M059J (cell line): ENCODE measurements at places on chromosomes 3 and 15. TPM values are rescaled to one million over a fixed set of nuclear protein-coding genes. Genes with fewer than 3 reads are reported as not detected.

GRCh38 chr15:70802629-70803028 is 39.3 kb upstream of the UACA start:
- peak; percentile 85 for DNase-seq

GRCh38 chr3:42182555-42182954 is 83.4 kb downstream of the CCK start:
- no peak for DNase-seq

- peak; percentile 19 for DNase-seq
Observed at GRCh38 chr15:79849789-79850188, 47.0 kb downstream of the MTHFS start.

DNA sequence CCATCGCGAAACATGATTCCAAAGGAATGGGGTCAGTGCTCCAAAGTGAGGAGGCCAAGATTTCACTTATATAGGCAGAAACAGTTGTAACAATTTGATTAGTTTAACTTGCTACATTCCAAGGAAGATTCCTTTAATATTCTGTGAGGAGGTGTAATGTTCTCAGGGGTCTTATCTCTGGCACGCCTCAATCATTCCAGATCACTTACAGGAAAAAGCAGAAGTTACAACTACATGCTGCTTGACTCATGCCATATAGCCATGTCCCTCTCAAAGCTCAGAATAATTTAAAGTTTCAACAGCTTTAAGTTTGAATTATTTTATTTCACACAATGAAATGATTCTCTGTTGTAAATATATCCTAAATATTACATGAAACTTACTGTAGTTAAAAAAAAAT is 3.5 kb upstream of the FYTTD1 start:
- DNase-seq = no peak

DNA sequence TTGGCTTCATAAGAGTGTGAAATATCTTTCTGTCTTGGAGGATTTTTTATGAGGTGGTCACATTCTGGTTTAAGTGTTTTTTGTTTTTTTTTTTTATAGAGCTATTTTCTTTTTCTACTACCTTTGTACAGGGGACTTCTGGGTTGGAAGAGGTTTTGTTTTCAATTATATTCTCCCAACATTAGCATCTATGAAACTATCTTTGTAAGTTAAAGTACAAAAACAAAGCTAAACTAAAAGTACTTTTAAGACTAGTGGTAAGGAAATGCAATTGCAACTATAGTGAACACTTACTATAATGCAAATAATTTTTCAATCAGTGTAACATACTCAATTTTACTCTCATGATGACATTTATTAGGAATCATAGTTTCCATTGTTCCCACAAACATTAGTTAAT is 688.2 kb downstream of the SI start:
- no peak for DNase-seq

- no peak for DNase-seq
Observed at GRCh38 chr3:187504435-187504834, 136.2 kb downstream of the RTP4 start.

- DNase-seq = no peak
Observed at GRCh38 chr3:159186581-159186980, 384.7 kb downstream of the MFSD1 start.

DNA sequence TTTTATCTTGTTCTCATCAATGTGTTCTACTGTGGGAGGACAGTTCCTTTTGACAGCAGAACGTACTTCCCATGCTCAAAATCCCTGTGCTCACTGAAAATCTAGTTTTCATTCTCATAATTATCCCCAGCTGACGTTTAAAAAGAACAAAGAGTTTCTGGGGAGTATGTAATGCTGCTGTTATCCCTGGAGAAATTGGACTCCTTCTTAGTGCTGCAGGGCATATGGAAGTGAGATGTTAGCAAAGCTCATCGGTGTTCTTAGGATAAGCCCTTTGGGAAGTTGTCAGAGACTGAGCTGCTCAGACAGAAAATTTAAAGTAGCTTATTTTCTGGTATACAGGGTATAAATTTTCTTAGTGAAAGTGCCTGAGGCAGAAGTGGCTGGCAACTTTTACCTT is 66.5 kb downstream of the CDAN1 start:
- DNase-seq = no peak

- DNase-seq = no peak
Observed at GRCh38 chr3:13047296-13048165, 25.7 kb downstream of the IQSEC1 start.

The MAP6D1 gene
- total RNA-seq = 0.30 and 0.64 TPM in 2 replicates

The FSIP1 gene
- total RNA-seq = 0.64 and 0.76 TPM in 2 replicates

The CDCP1 gene
- 23.7 and 33.5 TPM in 2 replicates for total RNA-seq

DNA sequence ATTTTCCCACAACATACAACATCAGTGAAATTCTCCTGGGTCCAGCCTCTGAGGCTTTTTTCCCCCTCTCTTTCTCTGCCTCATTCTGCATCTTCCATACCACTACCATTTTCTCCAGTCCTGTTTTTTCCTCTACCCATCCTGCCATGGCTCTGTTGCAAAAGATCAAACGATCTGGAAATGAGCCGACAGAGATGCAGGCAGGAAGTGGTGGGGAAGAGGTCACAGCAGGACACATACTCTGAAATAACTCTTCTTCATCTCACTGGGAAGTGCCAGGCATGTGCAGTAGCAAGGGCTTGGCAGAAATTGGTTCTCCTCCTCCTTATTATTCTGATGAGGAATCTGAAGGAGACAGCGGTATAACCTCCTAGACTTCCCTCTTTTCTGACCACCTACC is 114.3 kb downstream of the CORO2B start:
- DNase-seq = peak; percentile 54

The MEF2A gene
- total RNA-seq = 16.4 and 21.0 TPM in 2 replicates

DNA sequence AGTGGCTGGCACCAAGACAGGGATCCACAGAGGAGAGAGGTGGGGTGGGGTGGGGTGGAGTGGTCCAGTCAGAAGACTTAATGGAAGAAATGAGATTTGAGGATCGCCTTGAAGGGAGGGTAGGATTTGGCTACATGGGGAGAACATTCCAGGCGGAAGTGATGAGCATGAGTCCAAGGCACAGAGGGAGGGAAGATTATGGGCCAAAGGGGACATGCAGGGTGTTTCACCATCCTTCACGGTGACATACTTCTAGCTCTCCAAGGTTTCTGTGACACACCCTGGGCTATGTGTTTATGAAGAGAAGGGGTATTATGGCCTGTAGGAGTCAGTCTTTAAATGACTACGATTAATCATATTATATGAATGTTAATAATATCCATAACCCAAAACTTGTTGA is 7.7 kb upstream of the FBN1 start:
- DNase-seq = no peak

The ARHGAP31 gene
- 7.8 and 10.5 TPM in 2 replicates for total RNA-seq

The CX3CR1 gene
- total RNA-seq = 0.02 TPM in 1 of 2 replicates, not detected in the other

The GHSR gene
- total RNA-seq = not detected in 2 replicates

DNA sequence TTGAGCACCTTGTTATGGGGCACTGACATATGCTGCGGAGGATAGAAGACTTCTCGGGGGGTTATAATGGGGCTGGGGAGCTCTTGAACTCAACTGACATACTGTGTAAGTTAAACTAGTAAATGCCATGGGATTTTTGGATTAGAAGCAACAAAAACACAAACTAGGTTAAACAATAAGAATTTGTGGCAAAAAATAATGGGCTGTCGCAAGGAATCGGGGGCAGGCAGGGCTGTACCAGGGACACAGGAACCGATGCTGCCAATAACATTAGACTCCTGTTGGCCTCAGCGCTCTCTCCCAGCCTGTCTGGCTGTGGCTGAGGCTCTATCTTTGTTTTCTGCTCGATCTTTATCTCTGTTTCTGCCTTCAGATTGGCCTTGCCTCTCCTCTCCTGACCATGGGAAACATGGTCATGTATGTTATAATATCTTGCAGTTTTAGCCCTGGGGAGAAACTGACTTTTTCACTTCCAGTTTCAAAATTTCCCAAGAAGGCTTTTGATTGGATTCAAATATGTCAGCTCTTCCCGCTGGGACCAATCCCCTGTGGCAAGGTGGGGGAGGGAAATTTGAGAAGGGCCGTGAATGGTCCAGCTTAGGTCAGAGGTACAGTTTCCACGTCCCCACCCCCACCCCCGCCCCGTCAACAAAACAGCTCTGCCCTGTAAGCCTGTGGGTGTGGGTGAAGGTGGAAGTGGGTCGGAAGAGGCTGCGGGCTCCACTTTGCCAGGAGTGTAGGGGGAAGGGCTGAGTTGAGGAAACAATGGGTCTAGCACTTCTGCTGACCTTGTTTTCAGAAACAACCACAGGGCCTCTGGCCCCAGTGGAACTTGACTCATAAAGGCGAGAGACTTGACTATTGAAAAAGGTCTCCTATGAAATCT is 161.1 kb upstream of the TBL1XR1 start:
- peak; percentile 99 for DNase-seq

GRCh38 chr3:73618461-73618860 is 6.3 kb downstream of the PDZRN3 start:
- no peak for DNase-seq

GRCh38 chr15:37133602-37134001 is 33.3 kb upstream of the MEIS2 start:
- DNase-seq = peak; percentile 39

- DNase-seq = no peak
Observed at GRCh38 chr15:74134387-74135027, 4.1 kb downstream of the ISLR2 start.

The GABRR3 gene
- not detected in 2 replicates for total RNA-seq

The ZNF620 gene
- 3.2 and 4.4 TPM in 2 replicates for total RNA-seq

GRCh38 chr3:177917234-177917861 is 618.9 kb upstream of the KCNMB2 start:
- no peak for DNase-seq

The EFCC1 gene
- not detected in 2 replicates for total RNA-seq

- no peak for DNase-seq
Observed at GRCh38 chr3:88963003-88963402, 144.4 kb upstream of the EPHA3 start.

The REC114 gene
- not detected in 2 replicates for total RNA-seq

DNA sequence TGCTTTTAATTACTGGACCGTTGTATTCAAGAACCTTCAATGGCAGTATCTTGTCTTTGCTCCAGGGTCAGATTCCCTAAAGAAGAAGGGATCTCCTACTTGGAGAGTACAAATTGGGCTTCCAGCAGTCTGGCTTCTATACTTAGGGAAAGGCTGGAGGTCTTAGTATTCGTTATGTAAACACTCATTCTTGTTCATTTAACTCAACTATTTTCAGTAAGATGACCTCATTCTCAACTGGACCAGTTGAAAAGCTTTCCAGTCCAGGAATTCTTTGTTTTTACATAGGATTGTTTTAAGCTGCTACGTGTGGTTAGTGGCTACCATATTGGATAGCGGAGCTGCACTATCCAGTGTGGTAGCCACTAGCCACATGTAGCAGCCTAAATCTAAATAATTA is 4.6 kb downstream of the SENP5 start:
- peak; percentile 20 for DNase-seq

DNA sequence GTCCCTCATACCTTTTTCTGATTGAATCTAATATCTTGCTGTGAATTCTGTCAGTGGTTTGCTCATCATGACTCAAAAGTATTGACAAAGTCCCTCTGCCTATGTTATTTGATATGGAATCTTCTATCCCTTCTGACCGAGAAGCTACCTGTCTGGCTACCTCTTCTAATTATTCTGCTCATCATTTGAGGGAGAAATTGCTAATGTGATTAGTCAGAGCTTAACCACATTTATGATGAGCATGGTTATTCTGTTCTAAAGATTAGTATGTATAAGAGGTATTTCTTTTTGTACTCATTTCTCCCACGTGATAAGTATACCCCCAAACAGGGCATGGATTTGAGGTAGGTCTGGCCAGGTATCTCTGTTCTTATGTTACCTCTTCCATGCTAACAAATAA is 428.4 kb upstream of the KCNMB2 start:
- DNase-seq = no peak

The CTSH gene
- 45.5 and 95.4 TPM in 2 replicates for total RNA-seq

The CHL1 gene
- not detected in 2 replicates for total RNA-seq

- DNase-seq = no peak
Observed at GRCh38 chr3:197881270-197881969, 68.6 kb upstream of the RPL35A start.

DNA sequence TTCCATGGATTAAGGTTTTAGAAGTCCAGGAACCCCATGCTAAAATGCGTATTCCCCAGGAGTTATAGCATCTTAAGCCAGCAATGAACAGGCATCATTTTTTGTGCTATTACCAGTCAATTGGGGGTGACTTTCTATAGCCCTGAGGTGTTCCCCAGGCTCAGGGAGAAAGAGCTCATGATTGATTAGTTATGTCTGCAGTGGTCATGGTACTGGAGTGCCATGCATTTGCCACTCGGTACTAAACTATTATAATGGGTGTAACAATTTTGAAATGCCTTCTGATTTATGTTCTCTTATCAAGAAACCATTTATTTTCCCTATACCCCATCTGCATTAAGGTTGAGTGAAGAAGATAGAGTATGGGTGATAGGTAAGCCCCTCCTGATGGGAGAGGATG is 11.9 kb downstream of the LRRC31 start:
- no peak for DNase-seq

- DNase-seq = no peak
Observed at GRCh38 chr15:69809421-69809820, 288.3 kb downstream of the TLE3 start.

GRCh38 chr3:45224824-45225464 is 1.1 kb downstream of the TMEM158 start:
- peak; percentile 69 for DNase-seq

DNA sequence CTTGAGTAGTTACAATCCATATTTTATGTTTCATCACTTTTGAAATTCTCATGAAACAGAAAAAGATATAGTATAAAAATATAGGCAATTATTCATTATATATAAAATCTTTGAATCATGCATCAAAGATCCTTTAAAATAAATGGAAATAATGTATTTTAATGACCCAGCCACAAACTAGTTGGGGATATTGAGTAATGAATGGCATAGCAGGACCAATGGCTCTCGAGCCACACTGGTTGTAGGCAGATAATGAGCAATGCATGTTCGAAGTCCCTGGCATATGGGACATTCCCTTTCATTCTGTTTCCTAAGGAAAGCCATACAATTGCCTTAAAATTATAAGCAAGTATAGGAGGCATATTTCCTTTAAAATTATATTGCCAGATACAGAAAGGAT is 107.4 kb upstream of the IL12A start:
- no peak for DNase-seq

DNA sequence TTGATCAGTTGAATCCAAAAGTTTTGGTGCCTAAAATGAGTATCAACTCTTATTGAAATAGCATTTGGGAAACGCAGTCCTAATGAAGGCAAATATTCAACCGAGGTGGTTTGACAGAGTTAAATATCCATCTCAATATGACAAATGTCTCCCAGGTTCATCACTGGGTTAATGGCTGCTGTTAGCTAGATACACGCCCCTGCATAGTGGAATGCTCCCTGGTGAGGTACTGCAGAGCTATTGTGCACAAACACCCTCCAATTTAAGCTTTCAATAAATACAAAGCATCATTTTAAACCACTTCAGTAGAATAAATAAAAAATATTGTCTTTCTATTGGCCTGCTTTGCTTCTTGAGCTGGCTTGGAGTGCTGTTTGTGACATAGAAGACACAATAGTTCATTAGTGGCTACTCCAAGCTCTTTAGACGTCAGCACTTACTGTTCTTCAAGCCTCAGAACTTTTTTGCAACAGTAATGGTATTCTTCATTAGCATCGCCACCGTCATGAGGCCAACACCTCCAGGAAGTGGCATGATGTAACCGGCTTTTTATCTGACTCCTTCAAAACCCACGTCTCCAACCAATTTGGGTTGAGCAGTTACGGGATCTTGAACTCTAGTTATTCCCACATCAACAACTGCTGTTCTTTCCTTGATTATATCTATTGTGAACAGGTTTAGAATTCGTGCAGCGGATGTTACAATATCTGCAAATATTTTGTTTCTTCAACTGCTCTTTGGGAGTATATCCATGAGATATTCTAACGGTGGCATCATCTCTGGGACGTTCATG is 1159.6 kb upstream of the EPHA6 start:
- peak; percentile 0 for DNase-seq

The VILL gene
- 0.05 TPM in 1 of 2 replicates, not detected in the other for total RNA-seq

- peak; percentile 70 for DNase-seq
Observed at GRCh38 chr15:39589193-39589814, 8.4 kb downstream of the THBS1 start.

The CDC25A gene
- total RNA-seq = 8.9 and 16.5 TPM in 2 replicates
